Left ventricle myocardium inferior (tissue), 1 donor: ENCODE measurements at places on chromosomes 4 and X. TPM values are rescaled to one million over a fixed set of nuclear protein-coding genes. Genes with fewer than 3 reads are reported as not detected.

DNA sequence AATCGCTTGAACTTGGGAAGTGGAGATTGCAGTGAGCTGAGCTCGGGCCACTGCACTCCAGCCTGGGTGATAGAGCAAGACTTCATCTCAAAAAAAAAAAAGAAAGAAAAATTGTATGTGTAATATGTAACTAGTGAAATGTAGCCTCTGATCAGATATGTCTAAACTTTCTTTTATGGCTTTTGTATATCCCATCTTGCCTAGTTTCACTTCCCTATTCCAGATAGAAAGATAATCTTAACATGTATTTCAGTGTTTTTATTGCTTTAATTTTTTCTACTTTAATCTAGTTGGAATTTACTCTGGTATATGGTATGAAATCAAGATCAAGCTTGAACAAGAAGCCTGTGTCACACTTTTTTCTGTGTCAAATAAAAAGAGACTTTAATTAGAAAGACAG is 1.9 kb upstream of the ZNF41 start:
- no peak for DNase-seq
- H3K36me3 ChIP-seq: no peaks in the 10 kb centered on the region
- peaks cover 16% of the 10 kb centered on the region for H3K4me1 ChIP-seq
- peak overlapping the region; percentile 98 for H3K27ac ChIP-seq
- H3K4me3 ChIP-seq: peak overlapping the region; percentile 81

GRCh38 chrX:66988331-66988730 is 349.5 kb upstream of the EDA2R start:
- DNase-seq: no peak
- H3K4me1 ChIP-seq: no peaks in the 10 kb centered on the region
- no peaks in the 10 kb centered on the region for H3K36me3 ChIP-seq

DNA sequence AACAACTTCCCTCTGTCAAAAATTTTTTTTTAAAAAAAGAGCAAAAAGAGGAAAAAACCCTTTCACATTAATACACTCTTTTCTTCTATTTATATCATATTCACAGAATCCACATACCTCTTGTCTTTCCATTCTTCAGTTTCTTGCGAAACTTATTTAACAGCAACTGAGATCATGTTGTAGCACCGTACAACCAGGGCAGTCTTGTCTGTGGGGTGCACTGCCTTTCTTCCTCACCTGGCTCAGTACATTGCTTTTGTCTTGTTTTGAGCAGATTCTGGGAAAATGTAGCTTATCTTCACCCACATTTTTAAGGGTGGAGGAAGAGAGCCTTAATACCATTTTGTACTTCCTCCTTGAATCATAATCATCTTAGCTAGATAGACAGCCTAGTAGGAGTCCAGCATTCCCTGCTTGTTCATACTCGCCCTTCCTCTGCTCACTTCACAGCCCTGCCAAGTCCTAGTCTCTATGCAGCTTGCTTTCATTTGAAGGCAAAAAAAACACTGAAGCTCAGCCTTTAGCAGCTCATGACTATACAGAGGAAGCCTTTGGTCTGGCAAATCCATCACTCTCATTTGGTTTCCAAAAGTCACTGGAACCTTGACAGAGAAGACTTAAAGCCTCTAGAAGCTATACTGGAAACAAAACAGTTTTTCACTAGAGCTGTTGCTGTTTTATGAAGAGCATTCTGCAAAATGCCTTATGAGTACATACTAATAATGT is 140.6 kb upstream of the BANK1 start:
- no peaks in the 10 kb centered on the region for H3K27me3 ChIP-seq
- no peak for DNase-seq
- no peaks in the 10 kb centered on the region for H3K36me3 ChIP-seq
- H3K4me1 ChIP-seq: peaks cover 17% of the 10 kb centered on the region
- peak overlapping the region; percentile 36 for H3K27ac ChIP-seq

DNA sequence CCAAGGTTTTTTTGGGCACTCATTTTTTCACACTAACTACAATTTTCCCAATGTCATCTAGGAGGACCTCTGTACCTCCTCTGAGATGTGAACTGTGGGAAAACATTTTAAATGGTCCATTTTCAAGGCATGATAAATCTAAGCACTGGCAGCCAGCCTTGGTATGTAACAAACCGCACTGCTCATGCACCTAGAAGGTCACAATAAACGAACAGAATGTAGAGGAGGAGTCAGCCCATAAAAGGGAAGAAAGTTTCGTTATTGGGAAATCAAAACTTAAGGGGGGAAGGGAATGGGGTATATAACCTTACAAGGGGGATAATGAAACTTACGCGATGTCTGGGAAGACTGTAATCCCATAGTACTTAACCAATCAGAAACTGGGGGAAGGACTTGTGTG is 16.4 kb downstream of the COX18 start:
- H3K27me3 ChIP-seq: no peaks in the 10 kb centered on the region
- no peaks in the 10 kb centered on the region for H3K4me1 ChIP-seq
- DNase-seq: no peak
- no peak overlapping the region for H3K27ac ChIP-seq
- H3K36me3 ChIP-seq: peaks cover 45% of the 10 kb centered on the region
- H3K4me3 ChIP-seq: no peak overlapping the region

- H3K27ac ChIP-seq: peak overlapping the region; percentile 55
- H3K27me3 ChIP-seq: no peaks in the 10 kb centered on the region
- peaks cover 43% of the 10 kb centered on the region for H3K36me3 ChIP-seq
- H3K4me1 ChIP-seq: peaks cover 26% of the 10 kb centered on the region
- H3K4me3 ChIP-seq: no peak overlapping the region
- DNase-seq: no peak
Measured at GRCh38 chr4:3202836-3203820, 45.8 kb upstream of the MSANTD1 start.

DNA sequence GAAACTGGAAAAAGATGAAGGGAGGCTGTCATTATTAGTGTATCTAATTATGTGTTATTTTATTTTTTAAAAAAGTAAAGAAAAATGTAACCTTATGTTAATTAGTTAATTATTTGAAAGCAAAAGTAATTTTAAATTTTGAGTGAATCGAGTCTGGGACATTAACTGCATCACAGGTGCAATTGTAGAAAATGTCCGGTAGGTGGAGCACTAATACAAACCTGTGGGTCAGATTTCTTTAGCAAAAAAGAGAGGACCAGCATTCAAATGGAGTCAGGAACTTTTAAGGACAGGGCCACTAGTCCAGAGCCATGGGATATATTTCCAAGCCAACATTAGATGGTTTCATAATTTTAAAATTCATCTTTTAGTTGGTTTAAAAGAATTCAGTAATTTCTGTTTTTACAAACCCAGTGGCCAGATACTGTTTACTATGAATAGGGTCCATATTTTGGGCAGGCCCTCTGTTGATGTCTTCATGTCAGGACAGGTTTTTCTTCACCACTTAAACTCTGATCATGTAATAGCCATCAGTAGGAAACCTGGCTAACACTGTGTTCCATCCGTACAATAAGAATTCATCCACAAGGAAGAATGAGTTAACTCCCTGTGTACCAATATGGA is 27.2 kb downstream of the BST1 start:
- no peaks in the 10 kb centered on the region for H3K4me1 ChIP-seq
- no peaks in the 10 kb centered on the region for H3K27me3 ChIP-seq
- H3K4me3 ChIP-seq: no peak overlapping the region
- no peak for DNase-seq
- H3K36me3 ChIP-seq: no peaks in the 10 kb centered on the region

AMOT gene
- 6.1 TPM for total RNA-seq

DNA sequence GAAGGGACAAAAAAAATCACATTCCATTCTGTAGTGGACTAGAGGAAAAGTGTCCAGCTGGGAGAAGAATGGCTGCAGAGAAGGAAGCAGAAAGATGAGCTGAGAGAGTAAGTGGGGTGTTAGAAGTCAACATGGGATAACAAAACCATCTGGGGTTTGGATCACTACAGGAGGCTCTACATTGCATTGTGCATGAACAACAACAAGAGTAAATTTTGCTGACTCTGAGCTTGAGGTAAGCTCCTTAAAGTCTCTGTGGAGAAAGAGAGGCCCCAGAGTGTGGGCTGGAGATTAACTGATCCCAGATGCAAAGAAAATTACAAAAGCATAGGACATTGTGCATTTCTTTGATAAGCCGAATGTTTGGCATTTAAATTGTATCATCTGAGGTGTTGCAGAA is 128.9 kb downstream of the UGT8 start:
- no peak overlapping the region for H3K4me3 ChIP-seq
- peaks cover 2% of the 10 kb centered on the region for H3K27me3 ChIP-seq
- H3K36me3 ChIP-seq: no peaks in the 10 kb centered on the region
- H3K27ac ChIP-seq: no peak overlapping the region
- no peak for DNase-seq

DNA sequence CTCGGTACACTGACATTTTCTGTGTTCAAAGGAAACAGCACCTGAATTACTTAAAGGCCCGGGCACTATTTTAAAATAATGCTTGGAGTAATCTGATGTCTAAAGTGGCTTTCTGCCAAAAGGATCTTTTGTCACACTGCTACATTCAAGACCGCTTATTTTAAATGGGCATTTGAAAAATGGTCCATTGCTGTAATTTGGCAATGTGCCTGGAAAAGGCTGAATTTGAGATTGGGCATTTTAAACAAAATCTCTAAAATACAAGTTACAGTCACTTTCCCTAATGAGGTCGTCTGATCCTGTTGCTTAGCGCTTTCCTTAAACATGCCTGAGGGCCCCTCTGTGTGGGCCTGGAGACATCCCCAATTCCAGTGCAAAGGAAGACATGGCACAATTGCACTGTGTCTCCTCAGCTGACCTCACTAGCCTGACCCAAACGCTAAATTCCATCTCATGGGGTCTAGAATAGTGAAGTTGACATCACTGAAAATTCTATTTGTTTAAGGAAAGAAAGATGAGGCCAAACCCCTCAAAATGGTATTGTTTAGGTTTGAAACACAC is 214.2 kb downstream of the GPC3 start:
- no peak overlapping the region for H3K27ac ChIP-seq
- no peaks in the 10 kb centered on the region for H3K27me3 ChIP-seq
- no peaks in the 10 kb centered on the region for H3K4me1 ChIP-seq

DNA sequence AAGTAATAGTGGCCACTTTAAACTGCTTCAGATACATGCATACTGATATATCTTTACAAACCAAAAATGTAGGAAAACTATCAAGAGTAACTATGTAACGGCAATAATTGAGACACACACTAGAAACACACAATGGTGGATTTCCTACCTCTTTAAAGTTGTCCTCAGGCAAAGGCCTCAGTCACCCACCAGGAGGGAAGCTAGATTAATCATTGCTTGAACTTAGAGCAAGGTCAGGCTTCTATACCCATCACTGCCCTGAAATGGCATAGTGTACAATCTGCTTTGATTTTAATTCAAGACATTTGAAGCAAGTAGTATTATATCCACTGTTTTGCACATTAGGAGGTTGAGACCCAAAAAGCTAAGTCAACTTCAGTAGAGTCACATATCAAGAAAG is 110.9 kb downstream of the AREG start:
- no peak for DNase-seq
- H3K4me3 ChIP-seq: no peak overlapping the region
- H3K27me3 ChIP-seq: no peaks in the 10 kb centered on the region
- H3K27ac ChIP-seq: no peak overlapping the region

FAM149A gene
- 12.2 TPM for total RNA-seq

DNA sequence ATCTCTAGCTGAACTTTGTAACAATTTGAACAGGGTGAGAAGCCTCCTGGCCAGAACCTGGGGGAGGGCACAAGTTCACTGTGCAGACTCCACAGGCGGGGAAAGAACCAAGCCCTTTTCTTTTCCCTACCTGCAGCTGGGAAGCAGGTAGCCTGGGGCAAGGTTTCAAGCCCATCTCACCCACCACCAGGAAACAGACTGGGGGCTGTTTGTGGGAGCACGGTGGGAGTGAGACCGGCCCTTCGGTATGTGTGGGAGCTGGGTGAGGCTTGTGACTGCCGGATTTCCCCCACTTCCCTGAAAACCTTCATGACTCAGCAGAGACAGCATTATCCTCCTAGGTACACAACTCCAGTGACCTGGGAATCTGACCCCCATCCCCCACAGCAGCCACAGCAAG is 211.7 kb downstream of the ZNF674 start:
- no peak overlapping the region for H3K27ac ChIP-seq
- H3K27me3 ChIP-seq: no peaks in the 10 kb centered on the region
- H3K36me3 ChIP-seq: no peaks in the 10 kb centered on the region
- H3K4me3 ChIP-seq: no peak overlapping the region
- no peak for DNase-seq

DNA sequence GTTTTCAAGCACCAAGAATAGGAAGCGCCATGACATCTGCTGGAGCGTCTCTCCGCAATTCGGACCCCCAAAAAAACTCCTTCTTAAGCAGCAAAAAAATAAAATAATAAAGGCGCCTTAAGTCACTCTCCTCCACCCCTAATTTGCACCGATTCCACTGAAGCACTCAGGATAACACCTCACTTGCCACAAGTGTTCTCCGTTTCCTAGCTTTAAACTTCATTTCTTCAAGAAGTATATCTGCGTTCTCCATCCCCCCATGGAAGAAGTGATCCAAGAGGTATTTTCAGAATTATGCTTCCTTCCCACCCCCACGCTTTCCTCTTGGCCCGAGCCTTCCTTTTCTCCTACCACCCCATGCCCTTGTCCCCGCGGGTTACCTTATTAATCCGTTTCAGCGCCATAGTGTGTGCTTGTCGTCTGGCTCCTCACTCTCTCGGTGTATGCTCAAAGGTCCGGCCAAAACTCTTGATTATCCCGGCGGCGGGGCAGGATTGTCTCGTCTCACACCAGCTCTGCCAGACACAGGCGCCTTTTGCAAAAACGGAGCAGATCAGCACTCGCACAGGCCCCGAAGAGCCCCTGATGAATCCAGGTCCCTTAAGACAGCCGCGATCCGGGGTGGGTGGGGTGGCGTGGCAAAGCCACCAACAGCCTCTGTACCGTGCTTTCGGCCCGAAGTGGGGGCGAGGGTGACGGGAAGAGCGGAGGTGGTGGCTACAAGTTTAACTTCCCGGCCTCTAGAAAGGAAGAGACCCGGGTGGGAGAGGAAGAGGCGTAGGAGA is 1.1 kb downstream of the UBE2D3 start:
- no peak for DNase-seq
- peak overlapping the region; percentile 97 for H3K4me3 ChIP-seq
- peaks cover 10% of the 10 kb centered on the region for H3K36me3 ChIP-seq
- peak overlapping the region; percentile 100 for H3K27ac ChIP-seq

DNA sequence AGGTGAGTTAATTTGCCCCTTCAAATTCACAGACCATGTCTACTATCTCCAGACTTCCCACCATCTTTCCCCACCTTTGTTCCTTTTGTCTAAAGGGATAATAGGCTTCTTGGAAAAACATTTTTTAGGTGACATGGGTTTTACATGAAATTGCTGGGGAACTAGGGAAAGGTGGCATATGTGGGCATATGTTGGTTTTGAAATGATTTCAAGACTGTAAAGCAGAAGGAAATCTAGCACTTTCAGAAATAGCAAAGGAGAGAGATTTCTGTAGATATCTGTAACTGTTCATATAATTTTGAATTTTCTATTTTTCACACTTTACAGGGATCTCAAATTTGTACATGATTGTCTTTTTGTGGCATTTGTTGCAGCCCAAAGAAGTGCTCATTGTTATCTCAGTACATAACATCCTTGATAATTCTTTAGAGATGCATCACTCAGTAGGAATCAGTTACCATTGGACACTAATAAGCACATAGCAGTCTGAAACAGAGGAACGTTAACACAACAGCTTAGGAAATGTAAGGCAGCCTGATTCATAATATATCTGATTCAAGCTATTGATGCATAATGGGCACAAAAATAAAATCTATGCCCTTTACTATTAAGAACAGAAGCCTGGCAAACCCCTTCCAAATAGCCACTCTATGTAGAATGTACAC is 659.7 kb downstream of the CENPC start:
- no peak overlapping the region for H3K27ac ChIP-seq
- no peak for DNase-seq
- H3K27me3 ChIP-seq: no peaks in the 10 kb centered on the region
- H3K4me3 ChIP-seq: no peak overlapping the region
